ENCODE measurements at places on chromosomes 13 and 19.

DNA sequence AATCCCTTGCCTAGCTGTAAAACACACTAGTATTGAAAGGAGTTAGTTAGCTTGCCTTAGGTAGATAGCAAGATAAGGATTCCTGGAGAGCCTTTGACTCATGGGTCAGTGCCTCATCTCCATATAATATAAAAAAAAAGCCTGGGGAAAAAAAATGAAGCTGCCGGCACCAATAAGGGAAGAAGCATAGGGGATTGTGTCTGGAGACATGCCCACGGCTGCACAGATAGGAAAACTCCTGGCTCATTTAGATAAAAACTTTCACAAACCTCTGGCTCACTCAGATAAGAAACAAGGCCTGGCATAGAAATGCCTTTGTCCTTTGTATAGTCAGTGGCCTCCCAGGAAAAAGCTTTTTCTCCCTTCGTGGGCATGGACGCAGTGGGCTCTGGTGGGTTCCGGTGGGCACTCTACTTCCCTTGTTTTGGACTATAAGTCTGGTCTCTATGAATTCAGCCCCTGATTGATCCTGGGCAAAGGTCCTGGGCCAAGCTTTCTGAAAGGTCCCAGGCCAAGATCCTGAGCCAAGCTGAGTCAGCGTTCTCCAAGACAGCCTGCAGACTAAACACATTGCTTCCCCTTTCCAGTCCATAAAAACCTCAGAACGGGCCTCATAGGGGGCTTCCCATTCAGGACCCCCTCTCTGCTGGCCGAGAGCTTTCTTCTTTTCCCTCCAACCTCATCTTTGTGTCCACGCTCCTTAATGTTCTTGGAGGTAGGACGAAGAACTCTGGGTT is 4.9 kb upstream of the OR7A17 start:
- DNase-seq = no peak

DNA sequence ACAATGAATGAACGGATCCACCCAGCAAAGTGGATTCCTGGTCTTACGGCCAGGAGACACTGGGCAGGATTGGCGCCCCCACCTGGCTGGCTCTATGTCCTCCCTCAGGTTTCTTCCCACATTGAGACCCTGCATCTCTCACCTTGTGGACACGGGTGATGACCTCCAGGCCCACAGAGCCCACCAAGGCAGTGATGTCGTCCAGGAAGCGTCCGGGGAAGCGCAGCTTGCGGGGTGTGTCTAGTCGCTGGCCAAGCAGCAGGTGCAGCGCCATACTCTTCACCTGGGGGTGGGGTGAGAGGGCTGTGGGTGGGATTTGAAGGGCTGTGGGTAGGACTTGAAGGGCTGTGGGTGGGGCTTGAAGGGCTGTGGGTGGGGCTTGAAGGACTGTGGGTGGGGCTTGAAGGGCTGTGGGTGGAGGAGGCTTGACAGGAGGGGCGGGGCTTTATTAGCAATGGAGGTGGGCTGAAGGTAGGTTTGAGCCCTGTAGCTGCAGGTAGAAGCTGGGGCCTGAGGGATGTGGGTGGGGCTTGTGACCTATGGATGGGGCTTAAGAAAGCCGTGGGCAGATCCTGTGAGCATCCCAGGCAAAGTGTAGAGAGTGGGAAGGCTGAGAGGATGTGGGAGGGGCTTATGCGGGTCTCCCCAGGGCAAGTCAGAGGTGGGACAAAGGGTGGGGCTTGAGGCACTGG is 12.1 kb upstream of the ANGPTL8 start:
- DNase-seq = no peak

- no peak for DNase-seq
Observed at GRCh38 chr13:52711286-52711685, 28.3 kb downstream of the CNMD start.

- DNase-seq = no peak
Observed at GRCh38 chr19:11061952-11062351, 27.3 kb upstream of the LDLR start.

- no peak for DNase-seq
Observed at GRCh38 chr13:77620138-77620537, 77.3 kb upstream of the SLAIN1 start.

Data from activated CD8-positive, alpha-beta memory T cell treated with anti-CD3 and anti-CD28 coated beads for 1 hour (primary cell).